ENCODE measurements at places on chromosomes 16 and 17.

DNA sequence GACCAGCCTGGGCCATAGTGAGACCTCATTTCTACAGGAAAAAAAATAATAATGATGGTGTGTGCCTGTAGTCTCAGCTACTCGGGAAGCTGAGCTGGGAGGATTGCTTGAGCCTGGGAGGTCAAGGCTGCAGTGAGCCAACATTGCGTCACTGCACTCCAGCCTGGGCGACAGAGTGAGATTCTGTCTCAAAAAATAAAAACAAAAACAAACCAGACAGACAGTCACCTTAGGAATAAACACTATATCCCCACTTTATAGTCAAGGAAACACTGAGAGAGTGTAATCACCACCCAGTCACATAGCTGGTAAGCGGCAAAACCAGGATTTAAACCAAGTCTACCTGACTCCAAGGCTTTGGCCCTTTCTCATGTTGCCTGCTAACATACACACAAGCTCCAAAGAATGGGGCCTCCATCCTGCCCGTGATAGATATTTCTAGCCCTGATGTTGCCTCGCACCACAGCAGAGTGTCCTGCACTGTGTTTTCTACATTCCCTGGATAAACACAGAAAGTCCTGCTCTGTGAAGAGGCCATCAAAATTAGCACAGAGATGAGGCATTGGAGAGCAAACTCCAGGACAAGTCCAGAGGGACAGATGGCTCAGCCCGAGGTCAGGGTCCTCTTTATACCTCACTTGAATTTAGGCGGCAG, 66.1 kb upstream of the SMURF2 start:
- DNase-seq, result no peak

- no peak for DNase-seq
These were observed 883.3 kb downstream of the CDH11 start for GRCh38 chr16:64238571-64238970.

DNA sequence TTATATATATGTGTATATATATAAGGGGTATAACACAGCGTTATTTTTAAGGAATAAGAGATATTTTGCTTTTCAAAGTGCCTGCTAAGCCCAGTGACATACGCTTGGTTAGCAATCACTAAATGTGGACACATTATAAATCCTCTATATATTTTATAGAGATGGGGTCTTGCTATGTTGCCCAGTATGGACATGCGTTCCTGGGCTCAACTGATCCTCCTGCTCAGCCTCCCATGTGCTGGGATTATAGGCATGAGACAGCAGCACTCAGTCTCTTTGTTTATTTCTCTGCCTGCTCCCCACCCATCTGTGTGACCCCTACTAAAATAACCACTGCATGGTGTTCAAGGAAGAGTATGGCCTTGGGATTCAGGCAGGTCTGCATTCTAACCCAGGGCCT, 63.4 kb downstream of the XYLT1 start:
- DNase-seq, result no peak

DNA sequence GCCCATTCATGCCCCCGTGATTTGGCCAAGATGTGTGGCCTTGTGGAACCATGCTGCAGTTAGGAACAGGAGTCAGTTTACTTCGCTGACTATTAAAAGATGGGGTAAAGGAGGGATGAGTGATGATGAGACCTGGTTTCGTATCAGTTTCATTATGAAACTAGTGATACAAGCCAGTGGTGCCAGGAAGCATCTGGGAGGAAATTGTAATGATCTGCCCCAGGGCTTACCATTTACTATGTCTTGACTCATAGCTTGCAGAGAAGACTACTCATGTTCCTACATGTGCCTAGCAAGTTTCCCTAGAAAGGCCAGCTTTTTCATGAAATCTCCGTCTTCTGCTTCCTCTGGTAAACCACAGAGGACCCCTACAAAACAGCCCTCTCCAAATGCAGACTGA, 23.2 kb downstream of the CDH3 start:
- DNase-seq, result no peak

- no peak for DNase-seq
These were observed 99.3 kb upstream of the FAM20A start for GRCh38 chr17:68700421-68700820.

DNA sequence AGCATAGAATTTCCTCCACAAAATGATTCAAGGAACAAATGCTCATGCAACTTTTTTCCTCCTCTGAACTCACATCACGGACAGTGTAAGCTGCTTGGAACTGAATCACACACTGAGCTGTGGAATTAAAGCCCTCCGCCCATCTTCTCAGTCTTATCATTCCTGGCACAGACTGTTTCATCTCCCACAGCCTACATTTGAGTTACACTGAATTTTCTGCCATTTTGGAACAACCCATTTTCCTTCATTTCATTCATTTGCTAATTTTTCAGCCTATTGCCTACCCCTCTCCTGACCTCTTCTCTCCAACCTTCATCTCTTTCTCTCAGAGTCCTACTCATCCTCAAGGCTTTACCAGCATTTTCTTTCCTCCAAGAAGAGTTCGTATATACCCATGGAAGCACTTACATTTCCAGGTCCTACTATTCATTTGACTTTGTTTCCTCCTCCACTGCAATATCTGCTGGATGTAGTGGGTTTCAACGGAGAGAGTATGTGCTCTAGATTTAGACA, 39.1 kb upstream of the TOM1L1 start:
- no peak for DNase-seq

- DNase-seq, result no peak
These were observed 5.4 kb downstream of the APOBR start for GRCh38 chr16:28499854-28500253.

DNA sequence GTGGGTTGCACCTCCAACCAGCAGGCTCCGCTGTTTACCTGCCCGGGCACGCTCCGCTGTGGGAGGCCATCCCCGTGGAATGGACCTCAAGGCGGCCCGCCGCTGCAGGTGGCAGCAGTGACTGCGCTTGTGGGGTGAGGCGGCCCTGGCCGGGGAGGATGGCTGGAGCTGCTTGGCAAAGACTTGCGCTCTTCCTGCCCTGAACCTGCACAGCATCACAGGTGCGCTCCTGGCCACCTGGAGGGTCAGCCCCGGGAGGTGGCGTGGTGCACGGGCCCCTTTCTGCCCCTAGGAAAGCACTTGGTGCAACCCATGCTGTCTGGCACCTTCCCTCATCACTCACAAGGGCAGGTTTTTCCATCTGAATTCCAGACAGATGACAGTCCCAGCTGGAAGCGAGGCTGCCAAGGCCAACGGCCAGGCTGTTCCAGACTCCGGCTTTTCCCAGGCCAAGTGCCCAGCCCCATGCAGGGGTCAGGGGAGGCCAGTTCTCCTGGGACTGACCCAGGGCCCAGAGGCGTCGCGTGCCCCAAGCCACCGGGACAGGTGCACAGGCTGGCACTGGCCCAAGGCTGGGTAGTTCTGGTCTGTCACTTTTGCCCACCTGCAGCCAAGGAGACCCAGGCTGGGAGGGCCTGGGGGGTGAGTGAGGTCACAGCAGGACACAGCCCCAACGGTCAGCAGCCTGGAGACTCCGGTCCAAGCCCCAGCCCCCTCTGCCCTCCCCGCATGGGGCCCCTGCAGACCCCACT, 13.3 kb downstream of the UTS2R start:
- DNase-seq, result no peak

GRCh38 chr17:67509390-67510287, 132.6 kb downstream of the PITPNC1 start:
- DNase-seq, result no peak

- DNase-seq, result no peak
These were observed 2.3 kb downstream of the C16orf54 start for GRCh38 chr16:29743475-29743826.

DNA sequence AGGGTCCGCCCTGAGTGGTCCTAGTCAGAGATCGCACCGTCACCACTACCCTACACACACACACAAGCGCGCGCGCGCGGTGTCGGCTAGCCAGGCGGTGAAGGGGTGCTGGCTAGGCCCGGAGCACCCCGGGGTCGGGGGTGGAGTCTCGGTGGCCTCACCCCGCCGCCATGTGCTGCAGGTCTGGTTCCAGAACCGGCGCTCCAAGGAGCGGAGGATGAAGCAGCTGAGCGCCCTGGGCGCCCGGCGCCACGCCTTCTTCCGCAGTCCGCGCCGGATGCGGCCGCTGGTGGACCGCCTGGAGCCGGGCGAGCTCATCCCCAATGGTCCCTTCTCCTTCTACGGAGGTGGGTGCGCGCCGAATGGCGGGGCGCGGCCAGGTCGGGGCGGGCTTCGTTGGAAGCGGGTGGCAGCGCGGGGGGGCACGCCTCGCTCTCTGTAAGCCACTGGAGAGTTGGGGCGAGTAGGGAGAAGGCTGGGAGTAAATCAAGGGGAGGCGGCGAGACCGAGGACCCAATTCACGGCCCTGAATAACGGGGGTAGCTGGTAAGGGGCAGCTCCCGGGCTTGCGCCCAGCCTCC, 4.8 kb downstream of the LHX1 start:
- no peak for DNase-seq

GRCh38 chr17:81354954-81355347, 40.3 kb upstream of the BAHCC1 start:
- DNase-seq, result no peak

DNA sequence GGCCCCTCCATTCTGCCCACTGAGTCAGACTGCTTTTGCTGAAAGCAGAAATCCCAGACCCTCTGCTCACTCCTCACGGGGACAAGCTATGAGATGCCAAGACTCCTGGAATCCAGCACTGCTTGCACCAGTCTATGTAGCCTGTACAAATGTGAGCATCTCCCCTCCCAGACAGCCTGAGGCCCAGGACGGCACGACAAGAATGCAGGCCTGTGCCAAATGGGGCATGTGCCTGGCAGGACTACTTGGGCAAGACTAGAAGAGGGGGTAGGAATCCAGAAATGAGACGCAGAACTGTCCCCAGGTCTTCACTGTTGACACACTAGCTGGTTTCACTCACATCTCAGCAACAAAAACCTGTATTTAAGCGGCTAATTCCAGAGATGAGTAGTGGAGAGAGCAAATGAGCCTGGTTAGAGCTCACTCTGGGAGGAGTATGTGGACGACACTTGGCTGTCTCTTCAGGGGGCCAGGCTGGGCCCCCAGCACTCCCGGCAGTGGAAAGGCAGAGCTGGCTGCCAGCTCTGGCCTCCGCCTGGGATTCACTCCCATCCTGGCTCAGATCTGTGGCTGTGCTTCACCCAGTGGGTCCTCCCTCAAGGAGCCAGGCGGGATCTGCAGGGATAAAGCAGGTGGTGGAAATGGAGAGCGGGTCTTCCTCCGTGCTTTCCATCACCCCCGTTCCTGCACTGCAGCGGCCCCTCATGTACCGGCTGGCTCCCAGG, 2.9 kb upstream of the MYO1C start:
- peak; percentile 17 for DNase-seq

DNA sequence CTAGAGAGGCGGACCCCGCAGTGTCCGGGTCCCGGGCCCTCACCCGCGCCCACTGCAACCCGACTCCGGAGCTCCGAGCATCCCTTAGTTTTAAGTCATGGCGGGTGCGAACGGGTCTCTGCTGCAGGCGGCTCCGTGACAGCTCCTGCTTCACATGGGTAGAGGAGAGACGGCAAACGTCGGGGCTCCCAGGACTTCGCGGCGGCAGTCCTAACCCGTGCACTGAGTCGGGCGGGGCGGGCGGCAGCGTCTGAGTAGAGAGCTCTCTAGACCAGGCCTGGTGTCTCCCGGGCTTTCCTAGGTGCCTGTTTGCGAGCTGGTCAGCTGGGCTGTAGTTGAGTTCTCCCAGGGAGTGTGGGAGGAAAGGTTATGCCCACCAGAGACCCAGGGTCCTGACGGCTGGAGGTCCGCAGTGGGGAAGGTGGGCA, 345 bp downstream of the TSC2 start:
- DNase-seq, result no peak

- DNase-seq, result no peak
These were observed 55.9 kb downstream of the MFSD11 start for GRCh38 chr17:76793775-76794174.

GRCh38 chr17:1487939-1488825, 4.3 kb downstream of the MYO1C start:
- peak; percentile 45 for DNase-seq

GRCh38 chr17:19656851-19657581, 8.5 kb downstream of the ALDH3A2 start:
- no peak for DNase-seq

DNA sequence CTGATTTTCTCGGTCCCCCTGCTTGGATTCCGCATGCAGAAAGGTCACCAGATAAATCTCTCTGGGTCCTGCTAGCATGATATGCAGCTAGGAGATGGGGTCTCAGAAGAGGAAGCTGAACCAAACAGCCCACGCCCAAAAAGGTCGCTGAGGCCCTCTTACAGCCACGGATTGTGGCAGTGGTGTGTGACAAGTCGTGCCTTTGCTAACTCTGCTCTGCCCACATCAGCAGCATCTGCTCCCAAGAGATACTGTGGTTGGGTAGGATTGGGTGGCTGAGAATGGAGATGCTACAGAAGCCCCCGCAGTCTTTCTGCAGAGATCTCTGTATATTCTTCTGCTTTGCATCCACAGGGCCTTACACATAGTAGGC, 15.2 kb upstream of the SKAP1 start:
- no peak for DNase-seq

DNA sequence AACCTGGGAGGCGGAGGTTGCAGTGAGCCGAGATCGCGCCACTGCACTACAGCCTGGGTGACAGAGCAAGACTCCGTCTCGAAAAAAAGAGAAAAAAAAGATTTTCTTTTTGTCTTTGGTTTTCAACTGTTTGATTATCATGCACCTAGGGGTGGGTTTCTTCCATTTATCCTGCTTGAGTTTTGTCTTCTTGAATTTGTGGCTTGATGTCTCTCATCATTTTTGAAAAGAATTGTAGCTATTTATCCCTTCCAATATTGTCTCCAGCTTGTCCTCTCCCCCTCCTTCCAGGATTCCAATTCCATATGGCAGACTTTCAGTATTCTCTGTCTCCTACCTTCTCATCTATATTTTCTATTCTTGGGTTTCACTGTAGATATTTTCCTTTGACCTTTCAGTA, 7.8 kb downstream of the B9D1 start:
- no peak for DNase-seq

DNA sequence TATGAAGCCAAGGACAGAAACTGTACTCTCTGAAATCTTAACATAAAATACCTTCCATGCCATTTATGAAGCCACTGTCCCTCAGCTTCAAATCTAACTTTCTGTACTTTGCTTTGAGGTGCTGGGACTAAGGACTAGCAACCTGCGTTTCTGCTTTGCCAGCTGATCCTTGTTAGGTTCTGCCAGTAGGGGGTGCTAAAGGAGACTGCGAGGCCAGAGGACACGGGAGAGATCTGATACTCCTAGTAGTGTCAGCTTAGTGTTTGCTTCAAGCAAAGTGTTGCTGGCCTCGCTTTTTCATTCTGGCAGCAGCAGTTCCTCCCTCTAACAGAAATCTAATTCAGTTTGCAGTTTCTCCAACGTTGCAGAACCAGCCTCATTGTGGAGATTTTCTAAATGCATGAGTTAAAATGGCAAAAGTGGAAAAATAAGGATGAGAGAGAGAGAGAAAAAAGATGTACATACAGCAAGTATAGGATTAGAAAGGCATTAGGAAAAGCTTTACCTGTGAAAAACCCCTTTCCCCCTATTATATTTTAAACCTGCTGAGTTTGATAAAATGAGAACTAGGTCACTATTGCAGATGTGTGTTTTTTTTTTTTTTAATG, 297.5 kb downstream of the CA10 start:
- DNase-seq, result no peak

- no peak for DNase-seq
These were observed 211.0 kb upstream of the TOX3 start for GRCh38 chr16:52757746-52758472.

DNA sequence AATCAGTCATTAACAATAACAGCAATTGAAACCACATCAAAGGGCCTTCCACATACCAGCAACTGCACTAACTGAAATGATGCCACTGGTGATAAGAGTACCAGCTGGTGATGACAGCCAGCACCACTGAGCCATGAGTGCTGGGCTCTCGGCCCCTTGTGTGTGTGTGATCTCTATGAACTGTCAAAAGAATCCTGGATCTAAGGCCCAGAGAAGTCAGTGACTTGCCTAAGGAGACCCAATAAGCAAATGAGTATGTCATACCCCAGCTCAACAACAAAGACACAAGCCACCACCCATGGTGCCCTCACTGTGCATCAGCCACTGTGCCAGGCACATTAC, 220.9 kb downstream of the ZNF423 start:
- no peak for DNase-seq
